ENCODE measurements at places on chromosomes 11 and 22.

DNA sequence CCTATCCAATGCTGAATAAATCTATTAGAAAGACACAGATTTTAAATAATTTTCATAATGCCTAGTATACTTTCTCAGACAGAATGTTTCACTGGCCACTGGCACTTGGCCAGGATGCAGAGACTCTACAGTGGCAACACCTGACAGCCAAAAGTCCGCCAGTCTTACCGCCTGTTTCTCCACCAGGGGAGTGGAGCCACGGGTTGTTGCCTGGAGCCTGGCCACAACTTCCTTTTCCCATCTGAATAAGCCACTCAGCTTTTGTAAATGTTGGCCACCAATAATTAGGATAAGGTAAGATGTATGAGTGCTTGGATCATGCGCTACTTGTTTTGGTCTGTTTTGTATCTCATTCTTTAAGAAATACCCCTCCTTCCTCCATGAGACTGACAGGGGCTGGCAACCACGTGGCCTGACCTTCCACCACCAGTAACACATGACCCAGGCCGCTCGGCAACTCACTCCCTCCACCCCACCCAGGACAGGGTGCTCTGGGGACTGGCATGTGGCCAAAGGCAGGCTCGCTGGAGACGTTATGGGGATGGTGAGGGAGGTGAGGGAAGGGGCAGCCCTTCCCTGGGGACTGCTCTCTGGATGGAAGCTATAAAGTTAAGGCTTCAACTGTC, 93.0 kb upstream of the BID start:
- DNase-seq = no peak

GRCh38 chr11:132604431-132604830, 927.9 kb downstream of the OPCML start:
- no peak for DNase-seq

DNA sequence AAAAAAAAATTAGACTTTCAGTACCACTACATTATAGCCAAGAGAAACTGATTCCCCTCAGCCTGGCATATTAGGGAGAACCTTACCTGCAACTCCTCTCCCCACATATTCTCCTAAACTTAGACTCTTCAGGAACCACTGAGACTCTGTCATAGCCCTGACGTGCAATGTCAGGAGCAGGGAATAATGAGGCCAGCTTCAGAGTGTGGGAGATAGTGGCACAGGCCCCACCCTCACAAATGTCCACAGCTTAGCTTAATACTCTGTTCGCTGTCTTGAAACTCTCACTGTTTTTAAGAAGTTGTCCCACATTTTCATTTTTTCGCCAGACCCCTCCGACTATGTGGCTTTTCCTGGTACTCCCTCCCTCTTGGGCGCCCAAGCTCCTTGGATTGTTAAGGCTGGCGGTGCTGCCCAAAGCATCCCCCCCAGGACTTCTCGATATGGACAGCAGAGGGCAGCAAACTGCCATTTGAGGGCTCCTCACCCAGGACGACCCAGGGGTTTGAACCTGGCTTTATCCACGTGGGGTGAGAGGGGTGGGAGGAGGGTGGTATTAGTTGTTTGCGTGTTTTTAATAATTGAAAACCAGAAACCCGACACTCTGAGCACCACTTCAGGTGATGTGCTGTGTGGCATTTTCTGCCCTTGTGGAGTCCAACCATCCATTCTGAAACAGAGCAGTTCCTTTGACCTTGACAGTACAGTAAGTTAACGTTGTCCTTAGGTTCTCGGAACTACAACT, 45.2 kb upstream of the RASSF10 start:
- peak; percentile 77 for DNase-seq

- DNase-seq = no peak
Observed at GRCh38 chr22:42187646-42188045, 57.0 kb upstream of the CYP2D6 start.

DNA sequence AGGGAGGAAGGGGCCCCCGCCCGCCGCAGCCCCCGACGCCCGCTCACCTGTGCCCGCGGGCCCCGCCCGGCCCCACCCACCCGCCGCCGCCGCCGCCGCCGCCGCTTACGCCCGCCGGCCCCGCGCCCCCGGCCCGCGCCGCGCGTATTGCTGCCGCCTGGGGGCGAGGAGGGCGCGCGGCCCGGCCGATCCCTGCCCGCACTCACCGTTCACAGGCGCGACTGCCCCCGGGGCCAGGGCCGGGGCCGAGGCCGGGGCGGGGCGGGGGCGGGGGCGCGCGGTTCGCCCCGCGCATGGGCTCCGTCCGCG, 212 bp downstream of the HRAS start:
- DNase-seq = no peak

DNA sequence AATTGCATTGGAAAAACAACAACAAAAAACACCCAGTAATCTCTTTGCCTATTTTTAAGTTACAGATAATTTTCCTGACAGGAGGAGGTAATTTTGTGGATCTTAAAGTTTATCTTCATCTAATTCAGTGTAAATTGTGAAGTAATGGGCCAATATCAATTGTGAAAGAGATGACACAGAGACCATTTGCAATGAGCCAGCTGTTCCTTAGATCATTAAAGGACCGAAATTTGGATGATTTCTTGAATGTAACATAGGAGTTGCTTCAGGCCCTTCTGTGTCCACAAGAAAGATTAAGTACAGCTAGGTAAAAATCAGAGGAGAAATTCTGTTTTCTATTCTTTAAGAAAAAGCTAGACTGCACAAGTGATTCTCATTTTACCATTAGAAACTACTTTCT, 718.5 kb upstream of the ANO3 start:
- no peak for DNase-seq

- no peak for DNase-seq
Observed at GRCh38 chr11:127859941-127860354, 727.4 kb downstream of the ETS1 start.

DNA sequence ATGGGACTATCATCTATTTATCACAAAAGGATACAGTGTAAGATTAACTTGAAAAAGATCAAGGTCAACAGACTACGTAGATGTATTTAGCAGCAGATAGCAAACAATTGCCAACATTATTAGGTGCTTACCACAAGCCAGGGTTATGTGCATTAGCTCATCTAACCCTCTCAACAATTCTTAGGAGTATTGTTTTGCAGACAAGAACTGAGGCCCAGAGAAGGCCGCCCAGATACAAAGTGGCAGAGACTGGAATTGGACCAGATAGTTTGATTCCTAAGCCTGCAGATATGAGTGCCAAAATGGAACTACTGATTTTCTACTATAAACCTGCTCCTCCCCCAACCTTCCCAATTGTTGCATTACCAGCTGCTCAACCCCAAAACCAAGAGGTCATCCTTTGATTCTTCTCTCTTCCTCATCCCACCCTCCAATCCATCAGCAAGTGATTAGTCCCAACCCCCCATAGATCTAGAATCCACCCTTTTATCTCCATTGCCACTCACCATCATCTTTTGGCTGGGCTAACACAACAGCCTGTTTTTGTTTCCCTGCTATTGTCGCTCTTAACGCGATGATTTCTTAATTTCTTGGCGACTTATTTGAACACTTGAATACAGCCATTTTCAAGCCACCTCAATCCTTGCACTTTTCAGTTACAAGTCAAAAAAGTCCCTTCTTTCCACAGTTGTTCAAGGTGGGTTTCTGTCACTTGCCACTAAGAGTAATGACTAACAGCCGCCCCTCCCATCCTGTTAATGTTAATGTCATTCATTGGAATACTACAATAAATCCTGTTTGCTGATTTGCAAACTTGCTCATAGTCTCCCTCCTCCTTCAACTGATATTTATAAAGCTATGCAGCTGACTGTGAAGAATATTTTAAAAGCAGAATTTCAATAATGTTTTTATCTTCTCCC, 2.7 kb downstream of the TMEM123 start:
- DNase-seq = no peak

DNA sequence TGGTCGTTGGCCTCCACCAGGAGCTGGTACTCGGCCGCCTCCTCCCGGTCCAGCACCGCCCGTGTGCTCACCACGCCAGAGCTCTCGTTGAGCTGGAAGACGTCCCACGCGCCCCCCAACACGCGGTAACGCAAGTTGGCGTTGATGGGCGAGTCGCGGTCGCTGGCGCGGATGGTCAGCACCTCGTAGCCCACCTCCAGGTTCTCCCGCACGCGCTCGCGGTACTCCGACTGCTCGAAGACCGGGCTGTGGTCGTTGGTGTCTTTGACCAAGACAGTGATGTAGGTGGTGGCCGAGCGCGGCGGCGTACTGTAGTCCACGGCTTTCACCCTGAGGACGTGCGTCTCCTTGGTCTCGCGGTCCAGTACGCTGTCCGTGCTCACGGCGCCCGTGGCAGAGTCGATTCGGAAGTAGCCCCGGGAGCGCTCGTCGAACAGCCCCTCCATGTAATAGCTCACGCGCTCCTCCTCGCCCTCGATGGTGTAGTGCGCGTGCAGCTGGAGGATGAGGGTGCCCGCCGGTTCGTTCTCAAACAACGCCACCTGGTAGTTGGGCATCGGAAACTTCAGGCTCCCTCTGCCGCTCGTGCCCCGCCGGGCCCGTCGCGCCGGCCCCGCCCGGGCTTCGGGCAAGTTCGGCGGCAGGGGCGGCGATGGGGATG, 1.4 kb downstream of the CELSR1 start:
- DNase-seq = no peak

DNA sequence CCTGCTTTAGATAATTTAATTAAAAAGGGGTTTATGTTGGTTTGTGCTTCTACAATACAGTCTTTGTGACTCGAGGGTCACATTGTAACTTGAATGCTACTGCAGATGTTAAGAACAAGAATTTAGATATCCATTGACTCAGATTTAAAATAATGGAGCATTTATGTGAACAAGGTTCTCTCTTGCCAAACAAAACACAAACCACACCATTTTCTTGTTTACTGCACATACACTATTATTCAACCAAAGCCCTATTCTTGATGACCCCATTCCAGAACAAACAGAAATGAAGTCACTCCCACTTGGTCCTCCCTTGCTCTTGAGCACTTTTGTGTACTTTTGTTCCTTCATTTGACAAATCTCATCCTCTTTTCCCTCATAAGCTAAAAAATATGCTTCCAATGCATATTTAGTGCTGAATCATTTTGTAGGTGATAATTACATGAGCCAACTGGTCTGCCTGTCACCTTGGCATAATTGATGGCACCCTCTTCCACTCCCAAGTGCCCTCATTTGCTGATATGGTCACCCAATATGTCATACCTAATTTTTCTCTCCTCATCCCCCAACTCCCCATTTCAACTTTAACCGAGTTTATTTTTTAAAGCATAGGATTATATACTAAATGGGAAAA, 2.8 kb downstream of the C11orf71 start:
- DNase-seq = no peak

DNA sequence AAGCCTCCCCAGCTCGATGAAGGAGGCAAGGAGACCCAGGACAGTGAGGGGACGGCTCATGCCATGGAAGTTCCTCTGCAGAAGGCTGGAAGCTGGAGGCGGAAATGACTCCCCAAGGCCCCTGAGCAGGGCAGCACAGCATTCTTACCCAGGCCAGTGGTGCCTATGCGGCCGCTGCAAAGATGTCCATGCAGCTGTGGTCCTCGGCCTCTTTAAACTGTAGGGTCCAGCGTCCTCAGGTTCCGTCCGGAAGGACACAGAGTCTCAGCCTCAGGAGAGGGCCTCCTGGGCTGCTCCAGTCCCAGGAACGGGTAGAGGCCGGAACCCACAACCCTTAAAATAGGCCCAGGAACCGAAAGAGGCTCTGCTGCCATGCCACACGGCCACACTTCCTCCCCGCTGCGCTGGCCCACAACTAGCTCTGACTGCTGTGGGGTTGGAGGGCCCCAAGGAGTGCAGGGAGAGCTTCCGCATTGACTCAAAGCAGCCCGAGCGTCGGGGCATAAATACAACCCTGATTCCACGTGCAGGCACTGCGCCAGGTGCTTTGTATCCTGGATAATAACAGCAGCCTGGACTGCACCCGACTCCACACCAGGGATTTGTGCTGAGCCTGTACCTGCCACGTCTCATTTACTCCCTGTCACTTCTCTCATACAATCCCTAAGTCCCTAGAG, 5.5 kb downstream of the KIAA0930 start:
- no peak for DNase-seq

- DNase-seq = no peak
Observed at GRCh38 chr22:50202130-50202666, 1.4 kb downstream of the SELENOO start.

- DNase-seq = no peak
Observed at GRCh38 chr11:60753309-60753708, 3.4 kb upstream of the MS4A15 start.

GRCh38 chr11:128854841-128855240, 12.3 kb downstream of the KCNJ1 start:
- DNase-seq = no peak

DNA sequence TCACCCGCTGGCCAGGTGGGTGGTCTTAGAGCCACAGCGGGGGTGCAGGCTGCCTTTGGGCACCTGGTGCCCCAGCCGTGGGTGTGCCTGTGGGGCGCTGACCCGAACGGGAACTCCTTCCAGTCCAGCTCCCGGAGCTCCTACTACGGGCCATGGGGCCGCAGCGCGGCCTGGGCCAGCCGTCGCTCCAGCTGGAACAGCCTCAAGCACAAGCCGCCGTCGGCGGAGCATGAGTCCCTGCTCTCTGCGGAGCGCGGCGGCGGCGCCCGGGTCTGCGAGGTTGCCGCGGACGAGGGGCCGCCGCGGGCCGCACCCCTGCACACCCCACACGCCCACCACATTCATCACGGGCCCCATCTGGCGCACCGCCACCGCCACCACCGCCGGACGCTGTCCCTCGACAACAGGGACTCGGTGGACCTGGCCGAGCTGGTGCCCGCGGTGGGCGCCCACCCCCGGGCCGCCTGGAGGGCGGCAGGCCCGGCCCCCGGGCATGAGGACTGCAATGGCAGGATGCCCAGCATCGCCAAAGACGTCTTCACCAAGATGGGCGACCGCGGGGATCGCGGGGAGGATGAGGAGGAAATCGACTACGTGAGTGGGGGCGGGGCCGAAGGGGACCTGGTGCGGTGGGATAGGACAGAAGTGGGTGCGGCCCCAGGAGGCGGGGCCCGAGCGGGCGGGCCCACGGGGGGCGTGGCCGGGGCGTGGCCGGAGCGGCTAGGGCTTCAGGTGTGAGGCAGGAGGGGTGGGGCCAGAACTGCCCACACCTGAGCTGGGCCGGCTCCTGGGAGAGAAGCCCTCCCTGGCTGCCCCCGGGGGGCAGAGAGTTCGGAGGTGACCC, 91.5 kb downstream of the CACNA1I start:
- DNase-seq = peak; percentile 70
